Kidney (tissue), 22 donors: ENCODE measurements at places on chromosomes 6 and 20. TPM values are rescaled to one million over a fixed set of nuclear protein-coding genes. Genes with fewer than 3 reads are reported as not detected.

GNMT gene
- 1.9 TPM for polyA plus RNA-seq

- no peak for DNase-seq
These were observed 247.7 kb upstream of the KCNQ5 start for GRCh38 chr6:72374172-72374571.

DNA sequence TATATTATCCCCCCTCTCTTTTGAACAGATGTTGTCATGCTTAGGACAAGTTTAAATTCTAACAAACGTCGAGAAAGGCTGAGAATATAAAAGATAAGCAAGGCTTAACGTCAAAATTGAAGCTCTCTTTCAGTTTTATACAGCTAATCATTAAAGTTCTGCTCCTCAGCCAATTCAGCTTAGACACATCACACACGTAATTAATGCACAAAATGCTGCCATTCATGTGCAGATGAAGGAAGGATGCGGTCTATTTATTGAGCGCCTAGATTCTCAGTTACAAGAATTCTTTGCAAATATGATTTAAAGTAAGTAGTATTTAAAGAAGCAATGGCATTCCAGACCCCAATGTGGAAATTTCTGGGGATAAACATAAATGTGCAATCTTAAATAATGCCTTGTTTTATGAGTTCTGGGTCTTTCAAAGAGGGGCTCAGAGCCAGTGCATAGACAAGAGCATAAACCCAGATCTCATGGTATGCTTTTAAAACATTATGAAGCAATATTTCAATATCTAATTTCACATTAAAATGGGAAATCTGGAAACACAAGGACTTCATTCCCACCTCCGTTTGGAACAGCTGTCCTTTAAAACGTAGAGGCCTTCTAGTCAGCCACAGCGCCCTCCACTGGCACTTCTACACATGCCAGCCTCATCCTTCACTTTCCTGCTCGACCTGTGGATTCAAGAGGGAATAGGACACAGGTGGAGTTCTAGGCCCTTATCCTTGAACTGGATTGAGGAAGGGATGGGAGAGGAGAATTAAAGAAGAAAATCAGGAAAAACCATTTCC lies 85.8 kb downstream of the LYRM4 start:
- DNase-seq = peak; percentile 78

PDYN gene
- not detected for polyA plus RNA-seq

DNA sequence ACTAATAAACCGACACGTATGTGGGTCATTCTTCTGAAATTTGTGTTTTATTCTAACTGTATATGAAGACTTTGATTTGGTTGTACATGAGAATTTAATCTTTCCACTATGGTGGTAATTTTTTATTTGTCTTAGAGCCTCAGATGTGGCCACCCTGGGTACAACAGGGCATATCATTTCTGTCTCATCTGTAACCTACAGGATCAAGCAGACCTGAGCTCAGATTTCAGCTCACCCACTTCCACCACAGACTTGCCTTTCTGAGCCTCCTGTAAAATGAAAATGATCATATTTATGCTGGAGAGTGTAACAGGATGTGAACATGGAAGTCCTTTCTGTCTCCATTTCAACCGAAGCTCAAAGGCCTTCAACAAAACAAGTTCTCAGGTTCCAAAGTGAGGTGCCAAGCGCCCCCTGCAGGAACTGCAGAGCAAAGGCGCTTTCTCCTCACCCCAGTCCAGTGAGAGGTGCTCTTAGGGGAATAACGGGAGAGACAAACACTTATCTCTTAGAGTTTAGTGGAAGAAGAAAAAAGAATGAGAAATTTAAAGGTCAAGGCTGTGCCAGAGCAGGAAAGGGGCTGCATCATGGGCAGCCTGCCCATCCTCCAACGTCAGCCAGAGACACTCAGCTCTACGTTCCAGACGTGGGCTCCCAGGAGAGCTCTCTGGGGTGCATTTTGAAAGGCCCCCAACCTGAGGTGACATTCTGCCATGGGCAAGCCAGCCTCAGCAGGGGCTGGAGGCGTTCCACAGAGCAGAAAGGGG lies 23.0 kb upstream of the CD24 start:
- DNase-seq = peak; percentile 84

DNA sequence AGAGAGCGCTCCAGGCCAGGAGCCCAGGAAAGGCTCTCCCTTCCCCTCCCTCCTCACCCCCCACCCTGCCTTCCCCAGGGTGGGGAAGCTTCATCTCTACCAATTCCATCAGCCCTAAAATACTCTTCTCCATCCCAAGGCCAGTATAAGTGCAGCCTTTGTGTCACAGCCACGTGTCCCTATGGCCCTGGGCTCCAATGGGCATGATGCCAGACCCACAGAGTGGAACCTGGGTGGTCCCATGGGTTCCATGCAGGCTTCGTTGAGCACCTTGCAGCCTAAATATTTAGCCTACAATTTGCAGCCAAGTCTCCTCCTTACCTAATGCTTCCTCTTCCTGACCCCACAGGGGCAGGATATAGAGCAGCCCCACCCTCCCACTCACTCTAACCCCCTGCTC lies 976 bp upstream of the MATN4 start:
- DNase-seq = peak; percentile 36

- no peak for DNase-seq
These were observed 36.1 kb downstream of the BCKDHB start for GRCh38 chr6:80142586-80142985.

- no peak for DNase-seq
These were observed 866.8 kb upstream of the FLRT3 start for GRCh38 chr20:15204234-15204633.

DNA sequence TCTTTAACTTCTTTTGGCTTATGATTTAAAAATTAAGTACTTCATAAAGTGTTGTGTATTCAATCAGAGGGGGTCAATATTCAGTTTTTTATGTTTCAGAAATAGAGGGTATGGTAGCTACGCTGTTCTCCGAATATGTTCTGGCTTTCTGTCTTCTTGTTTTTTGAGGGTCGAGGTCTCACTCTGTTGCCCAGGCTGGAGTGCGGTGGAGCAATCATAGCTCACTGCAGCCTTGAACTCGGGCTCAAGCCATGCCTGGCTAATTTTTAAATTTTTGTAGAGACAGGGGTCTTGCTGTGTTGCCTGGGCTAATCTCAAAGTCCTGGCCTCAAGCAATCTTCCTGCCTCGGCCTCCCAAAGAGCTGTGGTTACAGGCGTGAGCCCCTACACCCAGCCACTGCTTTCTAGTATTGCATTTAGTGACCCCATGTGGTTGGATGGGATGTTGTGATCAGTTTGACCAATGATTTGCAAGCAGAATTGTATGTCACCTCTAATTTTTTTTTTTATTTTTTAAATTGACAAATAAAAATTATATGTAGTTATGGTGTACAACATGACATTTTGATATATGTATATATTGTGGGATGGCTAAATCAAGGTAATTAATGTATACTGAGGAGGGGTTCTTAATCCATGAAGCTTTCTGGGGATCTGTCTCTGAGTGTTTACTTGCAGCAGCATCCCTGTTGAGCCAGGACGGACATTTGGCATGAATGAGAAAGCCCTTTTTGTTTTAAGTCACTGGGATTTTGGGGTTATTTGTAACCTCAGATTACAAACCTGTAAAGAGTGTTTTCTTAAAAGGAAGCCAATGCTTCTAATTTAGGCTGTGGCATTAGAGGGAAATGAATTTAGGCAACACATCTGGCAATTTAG lies 38.5 kb upstream of the DEK start:
- DNase-seq = no peak

DNA sequence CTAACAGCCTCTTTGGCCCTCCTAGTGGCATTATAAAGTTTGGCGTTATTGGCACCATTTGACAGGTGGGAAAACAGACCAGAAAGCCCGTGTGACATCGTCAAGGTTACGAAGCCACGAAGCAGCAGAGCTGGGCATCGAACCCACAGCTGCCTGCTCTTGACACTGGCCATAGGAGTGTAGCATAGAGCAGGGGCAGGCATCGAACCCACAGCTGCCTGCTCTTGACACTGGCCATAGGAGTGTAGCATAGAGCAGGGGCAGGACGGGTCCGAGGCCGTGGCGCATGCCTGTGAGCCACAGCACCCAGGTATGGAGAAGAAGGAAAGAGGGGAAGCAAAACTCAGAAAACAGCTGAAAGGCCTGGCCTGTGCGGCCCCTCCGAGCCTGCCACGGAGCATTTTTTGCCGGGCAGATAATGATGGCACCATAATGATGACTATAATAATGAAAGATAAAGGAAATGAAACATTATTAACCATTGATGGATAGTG lies 33.1 kb downstream of the CDH4 start:
- no peak for DNase-seq

DNA sequence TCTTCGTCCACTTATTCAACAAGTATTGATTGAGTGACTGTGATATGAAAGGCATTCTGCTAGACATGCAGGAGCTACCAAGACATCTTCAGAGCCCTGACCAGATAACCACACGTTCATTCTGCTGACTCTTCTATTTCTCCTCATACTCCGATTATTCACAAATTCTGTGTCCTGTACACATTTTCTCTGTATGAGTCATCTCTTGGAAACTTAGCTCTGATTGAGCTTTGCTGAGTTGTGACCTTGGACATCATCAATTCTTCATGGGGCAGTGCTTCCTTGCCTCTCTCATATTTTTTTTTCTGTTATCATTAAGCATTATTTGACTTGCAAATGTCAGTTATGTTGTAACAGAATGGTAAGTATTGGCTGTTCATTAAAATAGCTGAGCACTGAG lies 351.6 kb upstream of the CNR1 start:
- no peak for DNase-seq

DNA sequence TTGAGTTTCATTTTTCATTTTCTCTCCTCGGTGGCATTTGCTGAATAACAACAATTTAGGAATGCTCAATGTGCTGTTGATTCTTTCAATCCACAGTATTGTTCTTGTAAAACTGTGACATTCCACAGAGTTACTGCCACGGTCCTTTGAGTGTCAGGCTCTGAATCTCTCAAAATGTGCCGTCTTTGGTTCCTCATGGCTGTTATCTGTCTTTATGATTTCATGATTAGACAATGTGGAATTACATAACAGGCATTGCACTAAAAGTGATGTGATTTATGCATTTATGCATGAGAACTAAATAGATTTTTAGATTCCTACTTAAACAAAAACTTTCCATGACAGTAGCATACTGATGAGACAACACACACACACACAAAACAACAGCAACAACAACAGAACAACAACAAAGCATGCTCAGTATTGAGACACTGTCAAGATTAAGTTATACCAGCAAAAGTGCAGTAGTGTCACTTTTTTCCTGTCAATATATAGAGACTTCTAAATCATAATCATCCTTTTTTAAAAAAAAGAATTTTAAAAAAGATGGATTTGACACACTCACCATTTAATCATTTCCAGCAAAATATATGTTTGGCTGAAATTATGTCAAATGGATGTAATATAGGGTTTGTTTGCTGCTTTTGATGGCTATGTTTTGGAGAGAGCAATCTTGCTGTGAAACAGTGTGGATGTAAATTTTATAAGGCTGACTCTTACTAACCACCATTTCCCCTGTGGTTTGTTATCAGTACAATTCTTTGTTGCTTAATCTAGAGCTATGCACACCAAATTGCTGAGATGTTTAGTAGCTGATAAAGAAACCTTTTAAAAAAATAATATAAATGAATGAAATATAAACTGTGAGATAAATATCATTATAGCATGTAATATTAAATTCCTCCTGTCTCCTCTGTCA lies 88.1 kb downstream of the SNAP25 start:
- DNase-seq = no peak

- peak; percentile 42 for DNase-seq
These were observed 511.9 kb downstream of the KIF16B start for GRCh38 chr20:16061351-16061750.

- no peak for DNase-seq
These were observed 140.3 kb downstream of the COL12A1 start for GRCh38 chr6:75065523-75065922.

DNA sequence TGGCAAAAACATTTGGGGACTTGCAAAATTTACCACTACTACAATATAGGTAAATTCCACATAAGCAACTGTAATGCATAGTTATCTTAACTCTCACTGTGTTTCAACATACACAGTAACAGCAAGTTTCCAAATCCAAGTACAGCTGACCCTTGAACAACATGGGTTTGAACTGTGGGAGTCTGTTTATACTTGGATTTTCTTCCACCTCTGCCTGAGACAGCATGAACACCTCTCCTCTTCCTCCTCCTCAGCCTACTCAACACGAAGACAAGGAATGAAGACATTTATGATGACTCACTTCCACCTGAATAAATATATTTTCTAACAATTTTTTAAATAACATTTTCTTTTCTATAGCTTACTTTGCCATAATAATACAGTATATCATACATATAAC lies 25.6 kb downstream of the MAN1A1 start:
- DNase-seq = no peak

DPPA5 gene
- not detected for polyA plus RNA-seq

- DNase-seq = peak; percentile 84
These were observed 9.4 kb upstream of the FRMD1 start for GRCh38 chr6:168088161-168089053.

KIF25 gene
- polyA plus RNA-seq = not detected
